ENCODE measurements at places on chromosomes 2 and 18. TPM values are rescaled to one million over a fixed set of nuclear protein-coding genes. Genes with fewer than 3 reads are reported as not detected.

- H3K4me1 ChIP-seq, result peaks cover 24% of the 10 kb centered on the region
- no peak overlapping the region for H3K4me3 ChIP-seq
- no peak for DNase-seq
These were observed 24.2 kb upstream of the ARMC9 start for GRCh38 chr2:231174211-231174651.

DNA sequence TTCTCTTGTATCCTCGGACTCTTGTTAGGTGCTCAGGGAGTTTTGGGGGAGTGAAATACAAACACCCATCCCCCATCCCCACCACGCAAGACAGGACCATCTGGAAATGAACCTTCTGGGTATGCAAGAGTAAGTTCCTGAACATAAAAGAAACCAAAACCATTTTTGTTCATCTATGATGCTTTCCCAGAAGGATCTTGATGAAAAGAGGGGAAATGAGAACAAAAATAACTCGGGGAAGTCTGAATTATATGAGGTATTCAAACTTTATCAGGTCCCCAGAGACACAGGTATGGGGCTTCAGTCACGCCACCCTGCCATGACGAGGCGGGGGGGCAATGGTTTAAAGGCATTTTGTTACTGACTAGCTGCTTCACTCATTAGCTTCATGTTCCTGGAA is 68.6 kb upstream of the DNMT3A start:
- H3K4me3 ChIP-seq, result no peak overlapping the region
- no peaks in the 10 kb centered on the region for H3K36me3 ChIP-seq
- H3K27me3 ChIP-seq, result no peaks in the 10 kb centered on the region
- H3K27ac ChIP-seq, result no peak overlapping the region

- DNase-seq, result no peak
- no peak overlapping the region for H3K4me3 ChIP-seq
- no peaks in the 10 kb centered on the region for H3K27me3 ChIP-seq
- H3K4me1 ChIP-seq, result no peaks in the 10 kb centered on the region
These were observed 105.9 kb downstream of the TMX3 start for GRCh38 chr18:68608851-68609490.

GRCh38 chr2:88738271-88738670 is 46.8 kb downstream of the RPIA start:
- H3K4me1 ChIP-seq, result no peaks in the 10 kb centered on the region
- H3K4me3 ChIP-seq, result no peak overlapping the region
- no peak for DNase-seq
- H3K36me3 ChIP-seq, result peaks cover 89% of the 10 kb centered on the region
- no peak overlapping the region for H3K27ac ChIP-seq

DNA sequence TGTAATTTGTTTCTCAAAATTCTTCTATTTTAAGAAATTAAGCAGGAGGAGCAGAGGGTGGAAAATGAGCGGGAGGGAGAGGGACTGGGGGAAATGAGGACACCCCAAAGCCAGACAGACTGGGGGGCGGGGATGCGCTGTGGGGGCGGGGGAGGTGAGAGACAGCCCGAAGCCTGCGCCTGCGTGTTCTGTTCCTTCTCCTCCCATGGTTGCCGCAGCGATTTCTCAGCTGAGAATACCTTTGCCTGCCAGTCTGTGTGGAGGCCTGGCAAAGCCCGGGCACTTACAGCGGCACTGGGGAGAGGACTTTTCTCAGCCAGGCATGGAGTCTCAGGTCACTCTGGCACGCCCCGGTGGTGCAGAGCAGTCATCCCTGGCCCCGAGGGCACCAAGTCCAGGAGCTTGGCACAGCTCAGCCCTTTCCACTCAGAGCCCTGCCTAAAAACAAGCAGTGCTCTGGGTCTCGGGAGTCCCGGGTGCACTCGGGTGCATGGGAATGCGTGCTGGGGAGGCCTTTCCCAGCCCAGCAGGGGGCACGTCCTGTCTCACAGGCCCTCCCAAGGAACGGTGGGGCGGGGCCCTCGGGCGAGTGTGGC is 289.3 kb upstream of the HS6ST1 start:
- H3K36me3 ChIP-seq, result no peaks in the 10 kb centered on the region
- H3K4me1 ChIP-seq, result no peaks in the 10 kb centered on the region
- no peak overlapping the region for H3K4me3 ChIP-seq
- H3K27me3 ChIP-seq, result no peaks in the 10 kb centered on the region

DNA sequence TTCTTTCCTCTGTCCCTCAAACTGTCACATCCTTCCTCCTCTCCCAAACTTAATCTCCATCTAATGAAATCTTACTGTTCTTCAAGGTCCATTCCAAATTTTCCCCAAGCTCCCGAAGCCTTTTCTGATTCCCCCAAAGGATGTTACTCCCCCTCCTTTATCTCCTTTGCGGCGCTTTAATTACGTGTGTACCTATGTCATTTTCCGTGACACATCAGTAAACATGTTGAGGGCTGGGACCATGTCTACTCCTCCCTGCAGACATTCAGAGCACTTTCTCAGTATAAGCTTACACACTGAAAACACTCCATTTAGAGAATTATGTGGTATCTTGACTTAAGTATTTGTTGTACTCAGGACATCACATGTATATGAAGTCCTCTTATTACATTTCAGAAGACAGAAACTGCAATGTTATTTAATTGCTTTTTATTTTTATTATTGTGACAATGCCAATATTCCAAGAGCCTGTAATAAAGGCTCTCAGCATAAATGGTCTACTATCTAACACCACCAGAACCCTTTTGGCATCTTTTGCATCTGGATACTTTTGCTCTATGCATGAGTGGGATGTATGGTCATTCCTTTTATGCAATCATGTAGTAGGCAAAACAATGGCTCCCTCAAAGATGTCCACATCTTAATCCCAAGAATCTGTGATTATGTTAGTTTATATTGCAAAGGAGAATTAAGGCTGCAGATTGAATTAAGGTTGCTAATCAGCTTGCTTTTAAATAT is 1.8 kb downstream of the NMI start:
- DNase-seq, result no peak
- H3K27me3 ChIP-seq, result no peaks in the 10 kb centered on the region
- peaks cover 51% of the 10 kb centered on the region for H3K4me1 ChIP-seq

GRCh38 chr2:42804891-42805290 is 12.5 kb upstream of the HAAO start:
- H3K4me3 ChIP-seq, result no peak overlapping the region
- peak overlapping the region; percentile 39 for H3K27ac ChIP-seq
- no peaks in the 10 kb centered on the region for H3K36me3 ChIP-seq
- peak; percentile 66 for DNase-seq
- H3K4me1 ChIP-seq, result no peaks in the 10 kb centered on the region

DNA sequence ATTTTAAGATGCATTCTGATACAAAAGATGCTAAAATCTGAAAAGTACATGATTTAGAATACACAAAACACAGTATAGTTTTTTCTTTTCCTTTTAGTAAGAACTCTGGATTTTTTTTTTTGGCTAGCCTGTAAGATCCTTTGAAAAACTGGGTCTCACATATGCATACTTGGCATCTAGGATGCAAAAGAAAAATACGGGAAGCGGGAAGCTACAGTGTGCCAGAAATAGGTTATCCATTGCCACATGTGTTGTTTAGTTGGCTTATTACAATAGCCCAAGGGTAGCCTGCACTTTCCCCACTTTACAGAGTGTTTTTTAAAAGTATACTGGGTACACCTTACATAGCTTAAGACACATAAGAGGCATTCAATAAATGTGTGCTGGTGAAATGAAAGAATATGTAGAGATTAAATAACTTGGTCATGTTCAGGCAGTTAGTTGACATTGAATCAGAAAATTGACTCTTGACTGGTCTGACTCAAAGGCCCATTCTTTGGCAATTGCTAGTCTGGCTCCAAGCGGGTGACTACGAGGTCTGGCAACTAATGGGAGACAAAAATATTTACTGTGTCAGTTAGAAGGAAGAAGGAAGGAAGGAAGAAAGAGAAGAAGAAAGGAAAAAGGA is 286.8 kb upstream of the TRIB2 start:
- no peaks in the 10 kb centered on the region for H3K27me3 ChIP-seq
- H3K4me3 ChIP-seq, result no peak overlapping the region
- no peaks in the 10 kb centered on the region for H3K36me3 ChIP-seq

GRCh38 chr2:220090050-220090449 is 462.6 kb downstream of the SLC4A3 start:
- no peak overlapping the region for H3K27ac ChIP-seq
- H3K36me3 ChIP-seq, result no peaks in the 10 kb centered on the region
- DNase-seq, result no peak
- no peaks in the 10 kb centered on the region for H3K4me1 ChIP-seq

GRCh38 chr2:36780231-36780839 is 83.8 kb downstream of the VIT start:
- H3K27ac ChIP-seq, result no peak overlapping the region
- no peaks in the 10 kb centered on the region for H3K27me3 ChIP-seq
- peaks cover 11% of the 10 kb centered on the region for H3K4me1 ChIP-seq
- H3K4me3 ChIP-seq, result no peak overlapping the region
- no peak for DNase-seq

DNA sequence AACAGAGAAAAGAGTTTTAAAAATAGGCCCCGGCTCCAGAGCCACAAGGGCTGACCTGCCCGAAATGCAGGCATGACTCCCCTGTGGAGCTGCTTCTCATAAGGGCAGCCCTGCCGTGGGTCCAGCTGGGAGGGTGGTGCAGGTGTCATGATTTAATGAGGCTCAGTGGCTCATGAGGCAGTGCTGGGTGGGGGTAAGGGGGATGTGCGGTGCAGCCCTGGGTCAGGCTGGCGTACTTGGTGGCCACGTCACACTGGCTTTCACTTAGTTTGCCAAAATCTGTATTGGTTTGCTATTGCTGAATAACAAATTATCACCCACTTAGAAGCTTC is 33.6 kb downstream of the HJURP start:
- H3K27ac ChIP-seq, result no peak overlapping the region
- DNase-seq, result peak; percentile 72
- H3K4me3 ChIP-seq, result no peak overlapping the region
- no peaks in the 10 kb centered on the region for H3K36me3 ChIP-seq
- no peaks in the 10 kb centered on the region for H3K4me1 ChIP-seq

GRCh38 chr2:159998961-159999360 is 63.5 kb downstream of the PLA2R1 start:
- H3K27me3 ChIP-seq, result no peaks in the 10 kb centered on the region
- no peak for DNase-seq
- H3K4me3 ChIP-seq, result no peak overlapping the region
- H3K4me1 ChIP-seq, result peaks cover 10% of the 10 kb centered on the region
- no peaks in the 10 kb centered on the region for H3K36me3 ChIP-seq

DNA sequence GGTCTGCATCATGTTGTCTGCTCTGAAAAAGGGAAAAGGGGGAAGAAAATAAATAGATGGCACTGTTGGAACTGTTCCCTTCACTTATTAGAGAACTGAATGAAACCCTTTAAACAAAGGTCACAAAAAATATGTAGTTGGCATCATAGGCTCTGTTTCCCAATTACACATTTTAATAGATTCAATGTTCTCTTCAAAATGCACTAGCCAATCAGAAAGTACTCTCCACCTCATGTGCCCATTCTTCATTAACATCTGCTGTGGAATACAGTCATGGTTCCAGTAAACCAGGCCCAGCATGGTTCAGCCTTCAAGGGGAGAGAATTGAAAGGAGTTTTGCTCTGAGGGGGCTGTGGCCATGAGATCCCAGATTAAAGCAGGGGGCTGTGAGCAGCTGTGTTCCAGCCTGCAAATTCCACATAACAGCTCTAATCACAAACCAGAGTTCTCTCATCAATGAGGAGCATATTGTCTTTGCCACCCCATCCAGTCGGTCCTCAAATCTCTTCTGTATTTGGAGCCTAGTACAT is 165.9 kb upstream of the CREB1 start:
- H3K36me3 ChIP-seq, result no peaks in the 10 kb centered on the region
- no peak overlapping the region for H3K4me3 ChIP-seq
- H3K27me3 ChIP-seq, result no peaks in the 10 kb centered on the region
- H3K4me1 ChIP-seq, result no peaks in the 10 kb centered on the region
- no peak overlapping the region for H3K27ac ChIP-seq
- DNase-seq, result no peak

GRCh38 chr18:73214970-73215369 is 347.2 kb upstream of the NETO1 start:
- H3K4me3 ChIP-seq, result no peak overlapping the region
- H3K4me1 ChIP-seq, result no peaks in the 10 kb centered on the region
- H3K27ac ChIP-seq, result no peak overlapping the region

DNA sequence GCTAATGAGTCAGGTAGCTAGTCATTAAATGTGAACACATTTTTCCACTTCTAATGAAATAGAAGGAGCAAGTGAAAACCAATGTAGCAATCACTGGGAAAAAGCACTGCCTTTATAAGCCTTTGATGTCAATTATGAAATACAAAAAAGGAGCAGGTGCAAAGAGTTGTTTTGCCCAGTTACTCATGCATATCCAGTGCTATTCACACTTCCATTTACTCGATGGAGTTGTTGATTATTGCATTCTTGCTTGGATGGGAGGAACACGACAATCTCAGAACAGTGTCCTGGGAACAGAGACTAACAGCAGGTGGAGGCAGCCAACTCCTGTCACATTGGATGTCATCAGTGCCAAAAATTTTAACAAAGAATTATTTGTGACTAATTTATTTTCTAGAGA is 372.5 kb downstream of the CBLN2 start:
- no peaks in the 10 kb centered on the region for H3K36me3 ChIP-seq
- no peak overlapping the region for H3K27ac ChIP-seq
- H3K4me1 ChIP-seq, result no peaks in the 10 kb centered on the region
- no peaks in the 10 kb centered on the region for H3K27me3 ChIP-seq
- H3K4me3 ChIP-seq, result no peak overlapping the region
- no peak for DNase-seq

DNA sequence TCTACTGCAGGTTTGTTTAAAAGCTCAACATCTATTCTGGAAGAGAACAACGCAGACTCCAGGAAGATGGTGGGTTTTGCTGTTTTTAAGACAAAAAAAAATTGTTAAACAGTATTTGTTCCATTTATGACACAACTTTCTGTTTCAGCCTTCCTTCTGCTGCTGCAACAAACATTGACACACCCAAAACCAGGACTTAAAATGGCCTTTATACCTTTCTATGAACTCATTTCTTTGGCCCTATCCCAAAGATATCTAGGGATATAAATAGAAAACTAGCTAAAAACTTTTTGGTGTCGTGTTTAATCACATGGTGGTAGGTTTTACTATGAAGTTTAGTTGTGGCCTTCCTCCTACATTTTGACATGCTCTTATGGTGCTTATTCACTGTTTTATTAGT is 964 bp upstream of the GALNT3 start:
- peaks cover 37% of the 10 kb centered on the region for H3K4me1 ChIP-seq
- H3K27me3 ChIP-seq, result peaks cover 18% of the 10 kb centered on the region
- H3K36me3 ChIP-seq, result no peaks in the 10 kb centered on the region
- peak overlapping the region; percentile 92 for H3K27ac ChIP-seq

Gene CROCC2
- total RNA-seq, result 1.6 TPM

Gene FAM124B
- 1.1 TPM for total RNA-seq

Gene RTKN
- 9.8 TPM for total RNA-seq

Gene OXER1
- 6.3 TPM for total RNA-seq

Gene FOXI3
- total RNA-seq, result not detected

Gene RGPD4
- total RNA-seq, result not detected

Gene EVA1A
- total RNA-seq, result 15.7 TPM
